ENCODE measurements at places on chromosomes 4 and X. TPM values are rescaled to one million over a fixed set of nuclear protein-coding genes. Genes with fewer than 3 reads are reported as not detected.

DNA sequence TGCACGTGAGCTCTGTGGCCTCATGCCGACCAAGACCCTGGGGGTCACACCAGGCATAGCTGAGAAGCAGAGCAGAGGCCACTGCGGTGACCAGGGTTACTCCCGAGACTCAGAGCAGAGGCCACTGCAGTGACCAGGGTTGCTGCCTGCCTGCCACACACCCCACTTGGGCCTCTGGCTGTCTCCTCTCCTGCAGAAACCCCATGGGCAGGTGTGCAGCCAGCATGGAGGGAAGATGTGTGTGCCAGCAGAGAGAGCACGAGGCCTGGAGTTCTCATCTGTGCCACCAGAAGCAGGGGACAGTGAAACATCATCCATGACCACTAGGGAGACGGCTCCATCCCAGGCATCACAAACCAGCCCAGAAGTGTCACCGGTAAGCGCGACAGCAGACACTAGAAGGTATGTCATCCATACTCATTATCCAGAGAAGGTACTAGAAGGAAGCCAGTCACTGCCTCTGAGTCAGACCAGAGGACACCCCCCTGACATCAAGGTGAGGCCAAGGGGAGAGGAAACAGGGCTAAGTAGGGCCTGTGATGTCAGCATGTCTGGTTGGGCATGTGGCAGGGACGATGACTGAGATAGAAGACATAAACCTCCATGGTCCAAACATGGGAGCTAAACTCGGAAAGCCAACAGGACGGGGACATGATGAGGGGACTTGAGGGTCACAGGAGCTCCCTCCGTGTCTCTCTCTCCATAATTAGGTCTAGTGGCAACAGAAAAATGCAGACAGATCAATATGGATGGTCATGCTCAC lies 24.2 kb upstream of the SPON2 start:
- DNase-seq: peak; percentile 9

DNA sequence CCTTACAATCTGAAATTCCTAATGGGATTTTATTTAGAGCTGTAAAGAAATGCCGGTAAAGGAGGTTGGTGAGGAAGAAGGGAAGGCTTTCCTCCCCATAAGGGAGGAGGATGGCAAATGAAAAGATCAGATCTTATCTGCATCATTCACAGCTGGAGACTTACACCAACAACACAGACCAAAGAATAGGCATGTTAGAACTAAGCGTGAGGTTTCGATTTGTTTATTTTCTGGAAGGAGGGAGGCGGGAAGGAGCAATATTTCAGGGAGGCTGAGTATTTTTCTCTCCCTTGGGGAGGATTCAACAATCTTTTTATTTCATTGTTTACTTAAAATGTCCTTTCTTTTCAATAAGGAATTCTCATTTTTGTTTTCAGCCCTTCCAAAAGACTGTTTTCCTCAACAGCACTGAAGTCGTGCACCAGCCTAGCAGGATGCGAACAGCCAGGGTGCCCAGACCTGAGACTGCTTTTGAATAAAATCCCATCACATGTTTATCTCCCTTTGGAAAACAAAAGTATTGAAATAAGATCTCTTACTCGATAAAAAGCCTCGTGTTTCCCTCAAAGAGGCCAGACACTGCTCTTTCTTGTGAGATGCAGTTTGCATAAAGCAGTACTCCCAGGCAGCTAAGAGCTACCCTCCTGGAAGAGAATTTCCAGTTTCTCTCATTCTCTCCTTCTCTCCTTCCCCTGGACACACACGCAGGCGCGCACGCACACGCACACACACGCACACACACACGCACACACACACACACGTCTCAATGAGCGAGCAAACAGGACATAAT lies 236.1 kb downstream of the MGST2 start:
- DNase-seq: no peak

DNA sequence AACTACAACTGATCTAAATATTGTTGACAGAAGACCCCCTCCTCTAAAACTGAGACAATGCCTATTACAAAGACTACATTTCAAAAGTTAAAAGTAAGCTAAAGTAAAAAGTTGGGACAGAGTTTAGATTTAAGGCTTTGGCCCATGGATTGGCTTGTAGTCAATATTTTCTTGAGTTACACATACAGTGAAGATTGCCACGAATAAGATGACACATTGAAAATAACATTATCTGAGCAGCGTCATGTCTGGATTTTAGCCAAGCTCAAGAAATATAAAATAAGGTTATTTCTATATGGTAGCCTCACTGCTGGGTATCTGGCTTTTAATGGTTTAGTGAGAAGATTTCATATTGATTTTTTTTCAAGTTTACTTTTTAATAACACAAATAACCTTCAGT lies 266.2 kb upstream of the LDB2 start:
- DNase-seq: no peak

DNA sequence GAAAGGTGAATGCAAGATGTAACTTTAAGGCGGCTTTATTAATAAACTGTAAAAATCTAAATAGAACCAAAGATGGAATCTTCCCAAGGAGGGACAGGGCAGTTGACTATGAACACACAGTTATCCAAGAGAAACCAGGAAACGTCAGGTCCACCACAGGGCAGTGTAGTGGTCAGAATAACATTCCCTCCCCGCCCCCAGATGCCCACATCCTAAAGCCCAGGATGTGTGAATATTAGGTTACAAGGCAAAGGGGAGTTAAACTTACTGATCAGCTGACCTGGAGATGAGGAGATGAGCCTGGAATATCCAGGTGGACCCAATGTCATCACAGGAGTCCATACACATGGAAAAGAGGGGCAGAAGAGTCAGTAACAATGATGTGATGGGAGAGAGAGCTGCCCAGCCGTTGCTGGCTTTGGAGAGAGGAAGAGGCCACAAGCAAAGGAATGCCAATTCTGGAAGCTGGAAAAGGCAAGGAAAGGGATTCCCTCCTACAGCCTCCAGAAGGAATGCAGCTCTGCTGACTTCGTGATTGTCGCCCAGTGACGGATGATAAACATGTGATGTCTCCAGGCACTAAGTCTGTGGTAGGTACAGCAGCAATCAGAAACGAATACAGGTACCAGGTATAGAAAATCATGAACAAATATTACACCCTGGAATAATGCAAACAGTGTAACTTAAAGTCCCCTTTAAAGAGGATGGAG lies 5.2 kb downstream of the SH3KBP1 start:
- DNase-seq: no peak

- DNase-seq: no peak
Measured at GRCh38 chr4:145107126-145107525, 9.0 kb downstream of the ABCE1 start.

- DNase-seq: no peak
Measured at GRCh38 chr4:91127831-91128230, 1000.6 kb downstream of the CCSER1 start.

DNA sequence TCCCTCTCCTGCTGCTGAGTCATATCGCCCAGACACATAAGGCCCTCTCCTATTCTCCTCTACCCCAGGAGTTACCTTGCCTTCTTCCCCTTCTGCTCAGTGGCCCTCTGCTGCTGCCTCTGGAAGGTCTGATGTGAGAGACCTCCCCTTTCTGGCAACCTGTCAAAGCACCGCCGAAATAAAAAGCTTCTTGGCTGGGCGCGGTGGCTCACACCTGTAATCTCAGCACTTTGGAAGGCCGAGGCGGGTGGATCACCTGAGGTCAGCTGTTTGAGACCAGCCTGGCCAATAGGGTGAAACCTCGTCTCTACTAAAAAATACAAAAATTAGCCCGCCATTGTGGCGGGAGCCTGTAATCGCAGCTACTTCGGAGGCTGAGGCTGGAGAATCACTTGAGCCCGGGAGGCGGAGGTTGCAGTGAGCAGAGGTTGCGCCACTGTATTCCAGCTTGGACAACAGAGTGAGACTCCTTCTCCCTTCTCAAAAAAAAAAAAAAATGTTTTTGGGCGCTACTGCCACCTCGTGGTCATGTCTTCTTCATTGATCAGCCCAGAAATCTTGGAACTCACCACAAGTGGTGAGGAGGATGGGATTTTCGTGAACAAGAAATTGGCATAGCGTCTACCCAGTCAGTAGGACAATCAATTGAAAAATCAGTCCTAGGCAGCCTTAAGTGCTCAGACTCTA lies 8.6 kb upstream of the ZXDA start:
- no peak for DNase-seq

- DNase-seq: no peak
Measured at GRCh38 chr4:83340692-83341343, 6.2 kb upstream of the HPSE start.

GRCh38 chrX:23194885-23195554 lies 139.6 kb upstream of the PTCHD1 start:
- no peak for DNase-seq

DNA sequence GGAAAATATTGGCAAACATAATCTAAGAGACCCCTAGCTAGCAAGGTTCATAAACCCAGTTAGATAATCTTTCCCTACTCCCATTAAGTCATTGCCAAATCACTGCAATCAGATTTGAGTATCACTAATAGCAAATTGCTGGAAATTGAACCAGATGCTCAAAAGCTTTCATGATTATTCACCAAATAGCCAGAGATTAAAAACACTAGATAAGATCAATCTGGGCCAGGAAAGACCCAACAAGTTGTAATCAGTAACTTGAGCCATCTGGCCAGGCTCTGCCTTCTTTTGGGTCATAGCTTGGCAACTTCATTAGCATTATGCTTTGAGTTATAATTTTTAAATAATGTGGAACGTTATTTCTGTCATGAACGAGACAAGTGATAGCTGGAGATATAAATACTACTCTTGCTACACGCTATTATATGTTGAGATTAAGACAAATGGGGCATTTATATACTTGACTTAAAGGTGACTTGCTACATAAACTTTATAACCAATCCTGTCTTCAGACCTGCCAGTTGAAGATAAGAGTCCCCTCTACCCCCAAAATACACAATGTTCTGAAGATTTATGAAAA lies 196.6 kb upstream of the EDNRA start:
- DNase-seq: no peak

DNA sequence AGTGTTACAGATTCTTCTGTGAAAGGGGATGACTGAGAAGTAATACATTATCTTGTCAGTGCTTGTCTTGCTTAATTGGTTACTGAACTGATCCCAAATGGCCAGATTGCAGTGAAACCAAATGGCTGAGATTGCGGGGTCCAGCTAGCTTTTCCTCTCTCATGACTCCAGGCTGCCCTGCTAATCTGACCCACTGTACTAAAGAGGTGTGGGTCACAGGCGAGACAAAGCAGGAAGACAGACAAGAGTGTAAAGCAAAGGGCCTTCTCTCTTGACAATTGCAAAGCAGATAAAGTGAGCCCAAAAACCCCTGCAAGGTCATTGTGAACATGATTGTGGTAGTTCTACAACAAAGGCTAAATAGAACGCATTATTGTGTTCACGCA lies 2.1 kb downstream of the TMEM150C start:
- DNase-seq: no peak

DNA sequence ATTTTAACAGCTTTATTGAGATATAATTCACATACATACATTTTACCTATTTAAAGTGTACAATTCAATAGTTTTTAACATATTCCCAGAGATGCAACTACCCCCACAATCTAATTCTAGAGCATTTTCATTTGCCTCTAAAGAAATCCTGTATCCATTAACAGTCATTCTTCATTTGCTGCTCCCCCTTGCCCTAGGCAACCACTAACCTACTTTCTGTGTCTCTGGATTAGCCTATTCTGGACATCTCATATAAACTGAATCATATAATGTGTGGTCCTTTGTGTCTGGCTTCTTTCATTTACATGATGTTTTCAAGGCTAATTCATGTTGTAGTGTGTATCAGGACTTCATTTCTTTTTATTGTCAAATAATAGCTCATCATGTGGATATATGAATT lies 105.1 kb upstream of the GRPR start:
- no peak for DNase-seq

- no peak for DNase-seq
Measured at GRCh38 chrX:115584696-115585095, 23.7 kb downstream of the PLS3 start.

Gene TCEAL7
- 8.1 TPM for total RNA-seq

Gene DUSP21
- not detected for total RNA-seq

Gene STAP1
- total RNA-seq: 0.75 TPM

Gene SSX5
- not detected for total RNA-seq

Gene RPL39
- total RNA-seq: 917 TPM

Gene TMEM187
- total RNA-seq: 14.4 TPM

Gene HPGDS
- 7.8 TPM for total RNA-seq

Gene L1CAM
- total RNA-seq: 10.0 TPM

Gene SLC6A14
- 0.12 TPM for total RNA-seq

Gene TMEM185A
- total RNA-seq: 20.3 TPM

Gene RAI2
- 45.7 TPM for total RNA-seq

Gene UNC5C
- 2.6 TPM for total RNA-seq
